ENCODE measurements at places on chromosomes 7 and 10.

- DNase-seq = no peak
These were observed 65.5 kb upstream of the SH2B2 start for GRCh38 chr7:102220960-102221800.

GRCh38 chr7:123876557-123877256, 31.7 kb downstream of the HYAL4 start:
- no peak for DNase-seq

DNA sequence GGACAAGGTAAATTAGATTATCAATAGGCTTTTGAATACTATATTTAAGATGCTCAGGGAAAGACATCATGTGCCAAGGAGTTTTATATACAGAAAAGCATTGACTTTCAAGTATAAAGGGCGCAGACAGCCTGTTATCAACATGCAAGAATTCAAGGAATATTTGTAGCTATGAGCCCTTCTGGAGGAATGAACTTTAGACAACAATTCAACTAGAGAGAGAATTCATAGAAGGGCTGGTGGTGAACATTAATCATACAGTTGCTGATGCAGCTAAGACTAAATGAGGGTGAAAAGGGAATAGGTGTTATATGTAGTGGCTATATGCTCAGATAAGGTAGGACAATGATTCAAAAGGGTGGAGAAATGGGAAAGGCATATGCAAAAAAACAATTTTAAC, 41.2 kb downstream of the AOAH start:
- no peak for DNase-seq

- no peak for DNase-seq
These were observed 21.8 kb downstream of the NT5C2 start for GRCh38 chr10:103171278-103171677.

- no peak for DNase-seq
These were observed 35.9 kb upstream of the CCSER2 start for GRCh38 chr10:84292502-84292901.

DNA sequence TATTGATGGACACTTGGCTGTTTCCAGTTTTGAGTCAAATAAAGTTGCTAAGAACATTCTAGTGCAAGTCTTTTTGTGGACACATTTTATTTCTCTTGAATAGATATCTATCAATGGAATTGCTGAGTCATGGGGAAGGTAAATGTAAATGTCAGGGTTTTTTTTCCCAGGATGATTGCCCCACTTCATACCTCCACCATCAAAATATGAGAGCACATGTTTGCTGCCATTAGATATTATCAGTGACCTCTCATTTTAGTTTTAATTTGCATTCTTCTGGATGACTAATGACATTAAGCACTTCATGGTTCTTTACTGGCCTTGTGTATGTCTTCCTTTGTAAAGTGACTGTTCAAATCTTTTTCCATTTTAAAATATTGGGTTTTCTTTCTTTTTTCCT, 45.7 kb downstream of the PAPSS2 start:
- no peak for DNase-seq

GRCh38 chr10:7532723-7533498, 122.1 kb upstream of the SFMBT2 start:
- DNase-seq = no peak

GRCh38 chr10:22959292-22959691, 31.4 kb downstream of the ARMC3 start:
- DNase-seq = no peak

DNA sequence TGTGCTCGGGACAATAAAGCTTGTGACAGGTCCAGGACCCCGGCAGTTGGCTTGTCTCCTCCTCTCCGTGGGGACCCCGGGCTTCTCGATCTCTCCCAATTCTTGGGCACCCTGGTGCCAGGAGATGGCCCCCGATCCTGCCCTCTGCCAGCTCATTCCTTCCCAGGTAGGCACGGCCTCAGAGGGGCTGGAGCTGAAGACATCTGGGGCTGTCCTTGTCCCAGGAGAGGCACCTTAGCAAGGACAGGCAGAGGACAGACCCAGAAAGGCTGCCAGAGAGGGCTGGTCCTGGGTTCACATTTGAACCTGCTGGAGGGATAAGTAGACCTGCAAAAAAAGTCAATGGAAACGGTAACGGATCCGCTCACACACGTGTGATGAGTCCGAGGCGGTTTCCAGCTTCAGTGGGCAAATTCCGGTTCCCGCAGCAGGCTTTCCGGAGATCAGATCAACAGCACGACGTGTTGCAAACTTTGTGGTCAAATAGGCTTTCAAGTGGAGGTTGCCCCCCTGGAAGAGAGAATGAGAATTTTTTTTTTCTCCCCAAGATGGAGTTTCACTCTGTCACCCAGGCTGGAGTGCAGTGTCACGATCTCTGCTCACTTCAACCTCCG, 47.7 kb upstream of the GTF2IRD1 start:
- DNase-seq = no peak
